Activated T-cell treated with anti-CD3 and anti-CD28 coated beads, Interleukin-2, amount 50 U/mL, for 72 hours (primary cell): ENCODE measurements at places on chromosomes 1 and 21.

GRCh38 chr1:75587692-75588091, 23.2 kb downstream of the SLC44A5 start:
- no peak for DNase-seq

DNA sequence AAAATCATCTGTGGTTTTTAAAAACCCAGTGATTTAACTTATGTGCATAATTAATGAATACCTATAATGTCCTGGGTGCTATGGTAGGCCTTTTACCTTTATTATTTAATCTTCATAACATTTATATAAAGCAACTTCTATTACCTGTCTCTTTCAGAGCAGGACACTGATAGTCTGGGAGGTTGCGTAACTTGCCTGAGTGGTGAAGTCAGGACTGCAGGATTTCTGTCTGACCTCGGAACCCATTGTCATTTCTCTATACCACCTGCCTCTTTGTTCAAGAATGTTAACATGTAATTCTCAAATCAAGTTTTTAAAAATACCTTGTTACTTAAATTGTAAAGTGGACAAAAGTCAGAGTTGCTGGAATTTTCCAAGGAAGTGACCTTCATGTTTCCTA, 41.0 kb upstream of the BACH1 start:
- DNase-seq, result no peak

DNA sequence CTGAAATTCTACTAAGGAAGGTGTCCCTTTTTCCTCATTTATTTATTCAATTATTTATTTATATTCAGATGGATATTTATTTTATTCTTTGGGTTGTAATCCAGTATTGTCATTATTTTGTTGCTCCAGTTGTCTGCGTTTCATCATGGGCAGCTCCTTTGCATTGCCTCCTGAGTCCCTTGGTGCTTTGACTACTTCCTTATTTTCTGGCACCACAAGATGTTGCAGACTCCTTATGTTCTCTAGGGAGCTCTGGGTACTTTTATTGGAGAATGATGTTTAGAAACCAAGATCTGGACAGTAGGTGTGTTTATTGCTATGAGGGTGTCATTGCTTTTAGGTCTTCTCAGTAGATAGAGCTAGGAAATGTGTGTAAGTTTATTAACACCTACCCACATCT, 59.9 kb upstream of the ERRFI1 start:
- DNase-seq, result no peak

- DNase-seq, result peak; percentile 70
Observed at GRCh38 chr1:150567717-150568593, 11.5 kb downstream of the MCL1 start.

- no peak for DNase-seq
Observed at GRCh38 chr1:41351262-41352151, 9.7 kb upstream of the FOXO6 start.

DNA sequence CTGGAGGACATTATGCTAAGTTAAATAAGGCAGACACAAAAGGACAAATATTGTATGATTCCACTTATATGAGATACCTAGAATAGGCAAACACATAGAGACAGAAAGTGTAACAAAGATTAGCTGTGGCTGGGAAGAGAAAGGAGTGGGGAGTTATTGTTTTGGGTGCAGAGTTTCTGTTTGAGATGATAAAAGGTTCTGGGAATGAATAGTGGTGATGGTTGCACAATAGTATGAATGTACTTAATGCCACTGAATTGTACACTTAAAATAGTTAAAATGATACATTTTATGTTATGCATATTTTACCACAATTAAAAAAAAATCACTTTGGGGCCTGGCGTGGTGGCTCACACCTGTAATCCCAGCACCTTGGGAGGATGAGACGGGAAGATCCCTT, 21.2 kb upstream of the ERO1B start:
- no peak for DNase-seq
